ENCODE measurements at places on chromosomes 2 and 18.

- DNase-seq: no peak
Observed at GRCh38 chr18:48707636-48708296, 168.9 kb downstream of the CTIF start.

DNA sequence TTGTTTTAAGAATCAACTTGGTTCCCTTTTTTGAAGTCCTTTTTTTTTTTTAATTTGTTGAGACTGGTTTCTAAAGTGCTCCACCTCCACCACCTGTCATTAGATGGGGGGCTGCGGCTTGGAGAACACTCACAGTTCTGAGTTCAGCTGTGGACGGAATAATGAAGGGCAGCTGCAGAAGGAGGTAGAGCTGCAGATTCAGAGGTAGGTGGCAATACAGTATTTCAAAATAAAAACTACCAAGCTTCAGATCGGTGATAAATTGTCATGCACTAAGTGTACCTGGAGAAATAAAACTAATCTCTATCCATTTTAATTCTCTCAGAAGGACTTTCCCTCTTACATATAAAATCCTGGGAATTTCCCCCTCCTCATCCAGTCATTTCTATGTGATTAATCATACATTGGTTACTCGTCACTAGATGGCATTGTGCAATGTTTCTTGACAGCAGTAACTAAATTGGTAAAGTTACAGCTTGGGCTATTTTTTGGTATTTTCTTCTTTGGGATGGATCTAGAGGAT is 81.1 kb upstream of the SLC39A10 start:
- peak; percentile 17 for DNase-seq

DNA sequence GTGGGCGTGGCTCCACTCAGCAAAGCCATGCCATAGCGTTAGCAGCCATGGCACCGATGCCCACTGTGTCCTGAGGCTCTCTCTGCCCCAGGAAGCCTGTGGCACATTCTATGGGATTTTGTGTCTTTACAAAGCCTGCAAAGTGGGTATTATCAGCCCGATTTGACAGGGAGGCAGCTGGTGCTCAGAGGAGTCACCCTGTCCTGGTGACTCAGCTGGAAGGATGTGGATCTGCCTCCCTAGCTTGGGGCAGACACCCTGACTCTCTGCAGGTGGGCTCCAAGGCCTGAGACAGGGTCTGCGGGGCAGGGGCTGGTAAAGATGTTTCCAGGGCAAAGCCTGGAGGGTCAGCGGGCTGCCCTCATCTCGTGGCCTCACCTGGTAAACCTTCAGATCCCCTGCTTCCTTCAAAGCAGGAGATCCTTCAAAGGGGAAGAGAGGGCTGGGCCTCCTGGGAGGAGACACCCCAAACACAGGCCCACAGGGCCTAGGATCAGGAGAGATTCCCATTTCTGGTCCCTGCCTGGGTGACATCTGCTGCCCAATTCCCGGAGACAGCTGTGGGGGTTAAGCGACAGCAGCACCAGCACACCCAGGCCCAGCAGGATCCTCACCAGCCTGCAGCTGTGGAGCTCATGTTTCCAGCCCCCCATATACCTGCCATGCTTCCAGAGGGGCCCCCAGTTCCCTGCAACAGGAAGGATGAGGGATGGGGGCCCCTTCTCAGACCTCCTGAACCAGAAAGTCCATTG is 3.0 kb upstream of the ASB1 start:
- DNase-seq: no peak

DNA sequence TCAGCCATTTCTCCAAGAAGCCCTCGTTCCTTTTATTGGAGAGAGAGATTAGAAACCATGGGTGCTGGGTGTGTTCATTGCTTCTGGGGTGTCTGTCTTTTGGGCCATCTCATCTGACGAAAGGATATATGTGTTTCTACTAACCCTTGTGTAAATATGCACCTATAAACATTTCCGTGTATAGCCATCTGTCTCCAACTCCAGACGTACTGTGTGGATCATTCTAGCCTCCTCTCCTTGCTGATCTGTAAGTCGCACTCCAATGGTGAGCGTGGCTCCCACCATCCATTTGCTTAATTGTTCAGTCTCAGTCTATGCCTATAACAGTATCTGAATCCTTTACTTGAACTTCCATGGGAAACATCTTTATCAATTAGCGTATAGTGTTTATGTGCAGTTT is 1.8 kb downstream of the RBFA start:
- DNase-seq: no peak

DNA sequence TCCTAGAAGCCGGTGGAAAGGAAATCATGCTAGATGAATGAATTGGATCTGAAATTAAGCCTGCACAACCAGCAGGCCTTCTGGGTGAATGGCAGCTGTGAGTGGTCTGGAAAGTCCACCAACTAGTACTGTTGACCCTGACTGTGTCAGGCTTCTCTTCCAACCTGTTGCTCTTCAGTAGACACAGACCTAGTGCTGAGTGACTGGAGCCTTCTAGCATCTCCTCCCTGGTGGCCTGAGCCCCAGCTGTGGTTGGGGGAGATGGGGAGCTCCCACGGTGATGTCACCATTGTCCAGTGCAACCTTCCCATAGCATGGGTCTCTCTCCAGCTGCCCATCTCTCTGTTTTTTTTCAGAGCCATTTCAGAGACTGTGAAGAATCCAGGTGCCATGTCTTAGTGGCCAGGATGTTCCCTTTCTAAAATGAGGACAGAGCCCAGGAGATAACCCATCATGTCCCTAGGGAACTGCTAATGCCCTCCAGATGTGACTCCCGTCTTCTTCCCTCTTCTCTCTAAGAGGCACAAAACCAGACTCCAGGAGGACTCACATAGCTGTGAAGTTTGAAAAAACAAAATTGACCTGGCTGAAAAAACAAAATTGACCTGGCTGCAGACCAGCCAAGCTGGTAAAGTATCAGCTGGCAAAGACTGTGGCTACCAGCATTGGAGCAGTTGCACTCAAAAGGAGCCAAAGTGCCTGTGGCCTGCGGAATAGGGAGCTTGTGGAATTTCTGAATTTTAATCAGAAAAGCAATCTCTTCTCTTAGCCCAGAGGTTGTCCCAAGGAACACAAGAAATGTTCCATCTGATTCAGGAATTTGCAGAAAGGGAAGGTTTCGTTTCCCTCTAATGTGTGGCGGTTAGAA is 67.4 kb upstream of the RPL31 start:
- DNase-seq: no peak

DNA sequence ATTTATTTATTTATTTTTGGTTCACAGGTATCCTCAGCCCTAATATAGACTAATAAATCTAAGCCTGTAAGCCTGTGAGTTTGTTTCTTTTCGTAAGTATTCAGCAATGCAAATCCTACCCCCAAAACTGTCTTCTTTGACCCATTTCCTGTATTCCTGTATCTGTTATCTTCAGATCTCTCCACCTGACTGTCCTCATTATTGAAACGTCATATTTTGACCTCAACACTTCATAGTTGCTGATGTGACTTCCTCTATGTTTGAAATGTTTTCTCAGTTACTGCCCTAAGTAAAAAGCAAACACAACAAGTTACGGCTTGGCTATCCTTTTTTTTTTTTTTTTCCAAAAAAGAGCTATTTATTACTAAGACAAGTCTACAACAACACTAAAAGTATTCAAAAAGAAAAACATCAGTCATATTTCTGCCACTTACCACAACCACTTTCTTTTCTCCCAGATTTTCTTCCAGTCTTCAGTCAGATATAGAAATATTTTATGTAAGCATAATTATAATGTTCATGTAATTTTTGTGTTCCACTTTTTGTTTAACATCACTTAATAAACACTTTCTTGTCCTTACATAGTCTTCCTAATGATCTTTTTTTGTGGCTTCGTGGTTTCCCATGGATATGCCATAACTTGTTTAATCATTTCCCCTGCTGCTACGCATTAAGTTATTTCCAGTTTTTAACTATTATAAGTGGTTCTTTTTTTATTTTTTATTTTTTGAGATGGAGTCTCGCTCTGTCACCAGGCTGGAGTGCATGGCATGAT is 45.0 kb upstream of the EML4 start:
- no peak for DNase-seq

DNA sequence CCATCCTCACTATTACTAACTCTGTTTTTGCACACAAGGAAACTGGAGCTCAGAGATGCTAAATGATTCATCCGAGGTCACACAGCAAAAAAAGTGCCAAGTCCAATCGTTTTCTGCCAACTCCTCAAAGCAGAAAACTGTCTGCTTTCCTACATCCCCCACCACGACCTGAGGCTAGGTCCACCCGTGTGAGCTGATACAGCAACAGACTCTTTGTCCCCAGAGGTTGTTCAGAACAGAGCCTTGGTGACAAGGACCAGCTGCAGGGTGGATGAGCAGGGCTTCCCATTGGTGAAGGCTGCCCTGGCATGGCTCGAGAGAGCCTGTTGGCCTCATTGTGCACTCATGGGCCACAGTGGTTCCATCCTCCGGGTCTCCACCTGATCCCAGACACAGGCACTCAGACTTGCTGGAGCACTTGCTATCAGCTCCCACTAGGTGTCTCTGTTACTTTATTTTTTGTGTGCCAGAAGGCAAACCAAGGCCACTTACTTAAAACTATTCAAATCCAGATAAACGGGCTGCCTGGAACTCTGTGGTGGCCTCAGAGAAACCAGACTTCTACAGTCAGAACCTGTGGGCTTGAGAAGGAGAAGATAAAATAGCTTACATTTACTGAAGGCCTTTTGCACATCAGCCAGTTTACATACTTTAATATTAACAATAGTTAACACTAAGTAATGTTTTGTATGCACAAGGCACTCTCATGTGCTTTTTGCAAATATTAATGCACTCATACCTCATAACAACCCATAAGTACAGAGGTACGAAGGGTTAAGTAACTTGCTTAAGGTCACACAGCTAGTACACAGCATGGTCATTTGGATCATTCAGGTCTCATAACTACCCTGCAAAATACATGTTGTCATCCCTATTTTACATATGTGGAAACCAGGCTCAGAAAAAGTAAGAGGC is 62.9 kb upstream of the CTIF start:
- DNase-seq: peak; percentile 9

DNA sequence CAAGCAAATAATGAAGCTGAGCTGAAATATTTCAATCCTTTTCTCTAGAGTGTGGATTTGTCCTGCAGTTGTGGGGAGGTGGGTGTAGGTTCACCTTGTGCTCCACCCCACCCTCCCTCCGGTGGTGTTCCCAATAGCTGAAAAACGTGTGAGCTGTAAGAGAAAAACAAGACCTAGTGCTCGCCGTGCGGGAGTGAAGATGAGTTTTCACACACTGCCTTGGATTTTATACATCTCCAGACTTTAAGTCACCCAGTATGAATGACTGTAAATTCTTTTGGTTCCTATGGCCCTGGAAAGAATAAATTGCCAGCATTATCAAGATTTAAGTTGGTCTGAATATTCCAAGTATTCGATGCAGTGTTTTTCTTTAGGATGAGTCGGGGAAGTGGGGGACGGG is 1.9 kb upstream of the SOX11 start:
- no peak for DNase-seq

DNA sequence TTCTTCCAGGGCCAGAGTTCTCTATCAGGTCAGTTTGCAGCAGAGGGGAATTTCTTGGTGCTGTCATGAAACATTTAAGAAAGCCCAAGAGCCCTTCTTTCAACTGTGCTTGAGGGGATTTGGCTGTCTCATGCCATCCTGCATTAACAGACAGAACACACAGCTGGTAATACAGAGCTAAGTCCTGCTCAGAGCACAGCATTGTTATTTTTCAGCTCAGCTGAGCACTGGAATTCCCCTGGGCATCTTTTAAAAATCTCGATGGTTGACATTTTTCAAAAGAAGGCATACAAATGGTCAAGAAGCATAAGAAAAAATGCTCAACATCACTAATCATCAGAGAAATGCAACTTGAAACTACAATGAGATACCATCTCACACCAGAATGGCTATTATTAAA is 14.9 kb upstream of the IL1R2 start:
- DNase-seq: no peak

DNA sequence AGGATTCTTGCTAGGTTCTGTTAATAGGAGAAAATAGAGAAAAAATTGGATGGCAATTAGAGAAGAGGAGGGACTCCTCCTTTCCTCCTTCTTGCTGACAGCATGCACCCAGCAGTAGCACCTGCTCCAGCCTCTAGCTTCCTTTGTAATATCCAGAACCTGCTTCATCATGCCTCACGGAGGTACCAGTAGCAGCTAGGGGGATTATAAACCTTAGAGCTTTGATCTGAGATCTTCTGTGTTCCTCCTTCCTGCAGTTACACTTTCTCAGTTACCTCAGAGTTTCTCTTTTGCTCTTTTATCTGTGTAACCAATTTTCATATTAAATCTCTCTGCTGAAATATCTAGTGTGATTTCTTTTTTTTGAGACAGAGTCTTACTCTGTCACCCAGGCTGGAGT is 16.6 kb downstream of the DPP4 start:
- DNase-seq: no peak

DNA sequence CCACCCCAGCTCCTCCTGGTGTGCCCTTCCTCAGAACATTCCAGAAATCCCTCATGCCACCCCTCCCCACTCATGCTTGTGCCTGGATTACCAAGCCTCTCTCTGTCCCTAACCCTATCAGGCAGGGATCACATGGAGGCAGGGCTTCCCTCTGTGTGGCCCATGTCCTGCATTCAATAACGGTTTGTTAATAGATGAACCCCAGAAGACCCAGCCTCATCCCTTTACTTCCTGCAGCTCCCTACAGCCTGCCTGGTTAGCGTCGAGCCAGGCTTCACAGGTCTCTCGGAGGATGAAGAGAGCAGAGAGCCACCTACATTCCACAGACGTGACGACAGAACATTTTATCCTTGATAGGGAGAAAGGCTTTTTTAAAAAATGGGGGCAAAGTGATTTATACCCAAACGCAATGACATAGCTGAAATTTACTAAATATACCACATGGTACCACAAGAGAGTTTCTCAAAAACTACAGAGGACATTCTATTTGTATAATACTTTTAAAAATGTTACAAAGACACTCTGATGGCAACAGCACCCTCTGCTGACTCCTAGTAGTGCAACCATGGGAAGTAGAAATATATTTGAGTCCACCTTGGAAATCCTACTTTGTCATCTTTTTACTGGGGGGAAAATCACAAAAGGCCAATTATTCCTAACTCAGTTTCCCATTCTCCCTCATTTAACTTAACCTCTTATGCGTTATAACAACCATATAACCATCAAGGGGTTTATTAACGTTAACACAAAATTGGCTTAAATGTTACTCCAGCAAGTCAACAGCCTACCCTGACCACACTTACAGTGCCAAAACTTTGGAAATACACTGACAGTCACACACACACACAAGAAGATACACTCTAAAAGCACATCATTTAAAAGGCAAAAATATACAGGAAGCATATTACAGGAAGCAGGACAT is 30.7 kb downstream of the FBXO15 start:
- DNase-seq: peak; percentile 48

DNA sequence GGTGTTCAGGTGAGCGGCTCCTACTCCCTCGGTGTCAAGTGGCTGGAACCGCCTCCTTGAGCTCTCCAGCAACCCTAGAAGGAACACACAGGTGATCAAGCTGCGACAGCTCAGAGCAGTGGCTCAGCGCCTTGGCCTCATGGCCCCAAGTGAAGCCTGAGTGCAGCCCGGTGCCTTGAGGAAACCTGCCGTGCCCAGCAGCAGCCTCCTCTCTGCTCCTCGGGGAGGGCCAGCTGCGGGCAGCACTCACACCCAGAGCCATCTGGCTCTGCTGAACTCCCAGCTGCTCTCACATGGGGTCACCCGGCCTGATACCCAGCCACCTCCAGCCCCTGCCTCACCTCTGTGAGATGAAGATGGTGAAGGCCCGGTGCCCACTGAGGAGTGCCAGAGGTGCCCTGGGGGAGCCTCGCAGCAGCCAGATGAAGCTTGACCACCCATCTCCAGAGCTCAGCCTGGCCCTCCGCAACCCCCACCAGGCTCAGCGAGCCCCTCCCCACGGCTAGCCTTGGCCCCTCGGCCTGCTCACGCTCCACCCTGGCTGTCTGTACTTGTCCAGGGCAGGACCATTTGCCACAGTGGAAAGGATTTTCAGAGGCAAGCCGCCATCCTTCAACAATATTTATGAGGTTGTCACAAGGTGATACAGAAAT is 70.6 kb upstream of the RAB6C start:
- no peak for DNase-seq

GRCh38 chr18:49846718-49847470 is 33.6 kb upstream of the ACAA2 start:
- DNase-seq: no peak
